ENCODE measurements at places on chromosomes 1 and 21.
A peak's percentile ranks its signal among the peaks of the same experiment; 100 is the strongest.

- DNase-seq = no peak
Measured at GRCh38 chr1:168771104-168771630, 42.2 kb upstream of the DPT start.

GRCh38 chr1:83846138-83846537 is 152.8 kb downstream of the TTLL7 start:
- no peak for DNase-seq

DNA sequence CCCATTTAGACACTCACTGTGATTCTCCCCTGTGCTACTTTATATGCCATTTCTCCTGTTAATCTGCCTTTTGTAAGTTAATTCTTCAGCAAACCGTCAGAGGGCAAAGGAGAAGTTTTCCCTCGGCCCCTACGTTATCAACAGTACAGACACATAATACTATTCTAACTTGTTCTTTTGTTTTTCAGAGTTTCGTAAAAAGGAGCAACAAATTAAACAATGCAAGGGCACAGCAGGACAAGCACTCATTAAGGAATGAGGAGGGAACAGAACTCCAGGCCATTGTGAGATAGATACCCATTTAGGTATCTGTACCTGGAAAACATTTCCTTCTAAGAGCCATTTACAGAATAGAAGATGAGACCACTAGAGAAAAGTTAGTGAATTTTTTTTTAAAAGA is 32.3 kb downstream of the CNN3 start:
- no peak for DNase-seq

- DNase-seq = no peak
Measured at GRCh38 chr1:184953600-184954219, 20.6 kb downstream of the NIBAN1 start.

DNA sequence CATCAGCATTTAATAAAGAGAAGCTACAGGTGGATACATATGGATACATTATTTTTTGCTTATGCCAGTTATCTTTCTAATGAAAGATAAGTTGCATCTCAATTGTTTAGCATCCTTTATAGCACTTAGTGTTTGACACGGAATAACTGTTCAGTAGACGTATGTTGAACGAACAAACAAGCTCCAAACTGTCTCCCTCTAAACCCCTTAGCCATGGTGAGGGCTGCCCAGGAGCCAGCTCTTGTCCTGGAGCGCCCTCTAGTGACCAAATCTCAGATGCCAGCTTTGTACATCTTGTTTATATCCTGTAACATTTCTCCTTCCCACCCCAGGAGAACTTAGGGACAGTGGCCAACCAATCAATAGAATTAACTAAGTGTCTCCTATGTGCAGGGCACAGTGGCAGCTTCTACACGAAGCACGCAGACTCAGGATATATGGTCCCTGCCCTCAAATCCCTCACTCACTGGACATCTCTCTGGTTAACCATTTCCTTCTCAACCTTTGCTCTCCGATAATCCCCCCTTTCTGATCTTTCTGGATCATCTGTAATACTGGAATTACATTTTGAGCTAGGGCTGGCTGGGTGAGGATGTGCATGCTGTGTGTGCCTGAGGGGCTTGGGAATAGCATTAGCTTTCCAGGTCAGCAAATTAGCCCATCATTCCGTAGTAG is 22.9 kb downstream of the KCNA10 start:
- peak; percentile 36 for DNase-seq

- DNase-seq = no peak
Measured at GRCh38 chr1:183814121-183814681, 9.3 kb downstream of the RGL1 start.

DNA sequence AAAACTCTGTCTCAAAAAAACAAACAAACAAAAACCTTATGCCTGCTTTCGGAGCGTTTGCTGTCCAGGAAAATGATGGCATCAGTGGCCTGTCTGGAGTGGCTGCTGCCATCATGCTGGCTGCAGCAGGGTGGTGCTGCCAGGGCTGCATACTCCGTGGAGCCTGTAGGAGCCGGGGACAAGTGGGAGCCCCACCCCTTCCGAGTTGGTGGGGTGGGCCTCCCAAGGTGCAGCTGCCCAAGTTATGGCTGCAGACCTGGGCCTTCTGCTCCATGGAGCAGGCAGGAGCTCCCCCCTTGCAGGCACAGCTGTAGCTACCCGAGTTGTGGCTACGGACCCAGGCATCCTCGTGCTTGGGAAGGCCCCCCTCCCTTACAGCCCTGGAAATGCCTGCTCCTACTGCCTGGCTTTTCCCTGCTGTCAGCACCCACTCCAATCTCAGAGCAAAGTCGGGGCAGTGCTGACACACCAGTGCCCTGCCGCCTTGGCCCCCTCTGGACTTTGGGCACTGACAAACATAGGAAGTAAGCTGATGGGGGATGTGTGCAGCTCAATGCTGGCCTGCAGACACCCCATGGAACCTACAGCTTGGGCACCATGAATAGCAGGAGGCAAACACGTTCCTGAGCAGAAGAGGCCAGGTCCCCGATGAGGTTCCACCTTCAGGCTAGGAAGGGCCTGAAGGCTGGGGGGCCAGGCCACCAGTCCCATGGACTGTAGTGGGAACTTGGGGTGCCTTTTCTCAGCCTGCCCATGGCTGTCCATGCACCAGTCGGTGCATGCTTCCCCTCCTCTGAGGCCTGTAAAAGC is 60.4 kb downstream of the CC2D1B start:
- no peak for DNase-seq

GRCh38 chr1:66732407-66733166 is 19.7 kb upstream of the DYNLT5 start:
- DNase-seq = no peak

DNA sequence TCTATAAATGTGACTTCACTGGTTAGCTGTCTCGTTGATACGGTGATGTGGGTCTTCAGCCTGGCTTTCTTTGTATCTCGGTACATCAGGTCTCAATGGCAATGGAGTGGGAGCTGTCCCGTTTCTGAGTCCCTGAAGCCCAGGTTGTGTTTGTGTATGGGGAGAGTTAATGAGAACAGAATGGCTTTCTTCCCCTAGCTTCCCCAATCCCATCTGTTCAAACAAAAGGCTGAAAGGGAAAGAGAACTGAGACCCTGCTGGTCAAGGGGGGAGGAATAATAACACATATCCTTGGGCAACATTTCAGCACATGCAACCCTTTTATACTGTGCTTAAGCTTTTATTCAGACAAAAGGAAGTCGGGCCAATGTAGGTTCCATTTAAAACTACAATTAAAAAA is 28.4 kb upstream of the CASQ2 start:
- no peak for DNase-seq

GRCh38 chr1:41713557-41714327 is 205.0 kb downstream of the HIVEP3 start:
- no peak for DNase-seq

- no peak for DNase-seq
Measured at GRCh38 chr1:228873709-228874108, 138.4 kb downstream of the RHOU start.

GRCh38 chr1:11026052-11026451 is 13.6 kb downstream of the TARDBP start:
- DNase-seq = no peak

GRCh38 chr1:165169028-165169427 is 187.5 kb downstream of the LMX1A start:
- DNase-seq = no peak

GRCh38 chr1:47796626-47797025 is 200.6 kb downstream of the TRABD2B start:
- DNase-seq = no peak

- DNase-seq = no peak
Measured at GRCh38 chr1:63922848-63923247, 149.0 kb downstream of the ROR1 start.

GRCh38 chr1:183778568-183779433 is 26.1 kb upstream of the RGL1 start:
- DNase-seq = no peak

DNA sequence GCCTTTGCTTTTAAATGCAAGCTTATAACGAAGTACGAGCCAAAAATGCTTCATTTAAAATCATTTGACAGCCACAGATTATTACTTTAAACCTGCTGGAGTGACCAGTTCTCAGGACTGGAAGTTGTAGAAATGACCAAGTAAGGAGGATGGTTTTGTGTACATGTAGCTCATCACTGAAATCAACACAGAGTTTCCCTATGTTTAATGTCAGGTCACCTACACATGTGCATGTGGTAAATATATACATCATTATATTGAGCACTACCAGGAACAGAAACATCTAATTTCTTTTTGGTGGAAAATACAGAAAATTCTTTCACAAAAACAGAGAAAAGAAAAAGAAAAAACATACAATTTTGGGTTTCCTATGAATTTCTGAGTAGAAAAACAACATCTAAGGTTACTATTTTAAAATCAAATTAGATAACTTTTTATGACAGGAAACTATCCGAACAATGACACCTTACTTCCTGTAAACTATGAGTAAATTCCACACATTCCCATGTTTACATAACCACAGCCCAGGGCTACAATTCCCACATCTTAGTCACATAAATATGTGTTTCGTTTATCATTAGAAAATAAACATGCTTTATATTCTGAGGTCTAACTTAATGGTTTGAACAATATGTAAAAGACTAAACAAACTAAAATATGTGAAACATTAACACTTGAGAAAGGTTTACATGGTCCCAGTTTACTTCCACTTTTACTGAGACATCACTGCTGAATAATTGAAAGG is 73.6 kb downstream of the ZNF281 start:
- DNase-seq = no peak

DNA sequence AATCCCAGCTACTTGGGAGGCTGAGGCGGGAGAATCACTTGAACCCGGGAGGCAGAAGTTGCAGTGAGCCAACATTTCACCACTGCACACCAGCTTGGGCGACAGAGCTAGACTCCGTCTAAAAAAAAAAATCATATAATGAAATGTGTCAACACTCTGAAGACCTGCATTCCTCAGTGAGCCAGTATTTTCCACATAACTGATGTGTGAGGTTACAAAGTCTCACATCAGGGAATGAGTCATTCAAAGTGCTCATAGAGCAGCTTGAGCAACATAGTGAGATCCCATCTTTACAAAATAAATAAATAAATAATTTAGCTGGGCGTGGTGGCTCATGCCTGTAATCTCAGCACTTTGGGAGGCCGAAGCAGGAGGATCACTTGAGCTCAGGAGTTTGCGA is 65.5 kb downstream of the CASZ1 start:
- DNase-seq = no peak
